Transverse colon (tissue), 4 donors: ENCODE measurements at places on chromosomes 5 and 9. TPM values are rescaled to one million over a fixed set of nuclear protein-coding genes. Genes with fewer than 3 reads are reported as not detected.
A peak's percentile ranks its signal among the peaks of the same experiment; 100 is the strongest.

- DNase-seq, result no peak
Observed at GRCh38 chr5:180675036-180675635, 25.7 kb upstream of the FLT4 start.

- DNase-seq, result no peak
Observed at GRCh38 chr9:133728856-133729616, 9.1 kb downstream of the SARDH start.

GRCh38 chr5:171747061-171747859, 38.4 kb upstream of the SMIM23 start:
- no peak for DNase-seq

DNA sequence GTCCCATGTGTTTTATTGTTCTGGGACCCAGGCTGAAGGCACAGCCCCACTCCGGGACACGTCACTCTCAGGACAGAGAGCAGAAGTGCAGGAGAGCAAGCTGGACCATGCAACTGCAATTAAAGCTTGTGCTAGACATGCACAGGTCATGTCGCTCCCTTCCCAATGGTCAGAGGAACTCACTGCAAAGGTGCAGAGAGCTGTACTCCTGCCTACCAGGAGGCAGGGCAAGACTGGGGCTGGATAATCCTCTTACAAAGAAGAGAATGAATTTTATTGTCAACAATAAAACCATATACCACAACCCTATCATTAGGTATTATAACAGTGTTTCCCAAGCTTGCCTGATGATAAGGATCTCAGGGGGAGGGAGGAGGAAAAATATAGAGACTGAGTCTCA, 74.0 kb upstream of the NEK6 start:
- peak; percentile 56 for DNase-seq

- peak; percentile 29 for DNase-seq
Observed at GRCh38 chr5:95081500-95081960, 203.4 kb downstream of the MCTP1 start.

The JAKMIP2 gene
- total RNA-seq, result 0.37 TPM

GRCh38 chr9:581673-582497, 259.6 kb upstream of the DMRT1 start:
- DNase-seq, result no peak

GRCh38 chr5:9335754-9336495, 209.9 kb downstream of the SEMA5A start:
- no peak for DNase-seq

The PCDHA10 gene
- not detected for total RNA-seq

The SPINK6 gene
- not detected for total RNA-seq

GRCh38 chr5:156949424-156949823, 13.6 kb downstream of the TIMD4 start:
- no peak for DNase-seq

DNA sequence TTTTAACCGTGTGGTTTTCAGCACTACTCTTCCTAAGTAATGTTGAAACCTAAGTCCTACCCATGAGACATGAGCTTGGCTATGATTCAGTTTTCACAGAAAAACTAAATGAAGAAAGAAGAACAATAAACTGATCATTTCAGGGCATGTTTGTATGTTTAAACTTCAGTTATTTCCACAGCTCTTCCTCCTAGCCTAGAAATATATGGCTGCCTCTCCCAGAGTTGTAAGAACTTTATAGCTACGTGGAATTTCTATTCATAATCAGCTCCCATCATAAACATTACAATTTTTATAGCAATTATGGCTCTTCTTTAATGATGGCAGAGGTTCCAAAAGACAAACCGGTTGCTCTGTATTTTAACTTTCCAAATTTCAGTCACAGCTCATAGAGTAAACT, 314.7 kb upstream of the ADAMTSL1 start:
- no peak for DNase-seq

The TLN1 gene
- 181 TPM for total RNA-seq

- no peak for DNase-seq
Observed at GRCh38 chr9:135387976-135388375, 91.6 kb upstream of the PPP1R26 start.

DNA sequence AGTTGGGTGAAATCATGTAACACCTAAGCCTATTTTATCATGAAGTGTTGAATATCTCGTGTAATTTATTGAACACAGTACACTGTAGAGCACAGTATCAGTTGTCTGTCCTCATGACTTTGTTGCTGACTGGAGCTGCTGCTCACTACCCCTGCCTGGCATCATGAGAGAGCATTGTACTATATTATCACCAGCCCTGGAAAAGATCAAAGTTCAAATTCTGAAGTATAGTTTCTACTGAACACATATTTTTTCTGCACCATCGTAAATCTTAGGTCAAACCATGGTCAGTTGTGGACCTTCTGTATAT, 169.3 kb upstream of the RAI14 start:
- DNase-seq, result no peak

DNA sequence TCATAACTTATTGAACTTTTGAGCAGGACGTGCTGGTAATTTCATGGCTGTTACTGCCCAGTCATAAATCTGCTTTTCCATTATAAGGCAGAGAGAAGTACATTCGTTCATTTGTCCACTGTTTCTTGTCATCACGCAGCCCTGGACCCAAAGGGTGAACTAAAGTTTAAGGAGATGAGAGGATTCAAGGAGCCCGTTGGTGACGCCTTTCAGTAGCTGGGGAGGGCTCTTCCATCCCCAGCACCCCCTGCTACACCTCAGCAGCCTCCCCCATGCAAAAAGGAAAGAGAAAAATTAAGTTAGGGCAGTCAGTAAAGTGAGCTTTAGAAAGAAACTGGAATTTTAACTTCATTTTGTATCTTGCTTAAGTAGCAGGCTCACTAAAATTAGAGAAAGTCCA, 2.9 kb downstream of the FOXE1 start:
- no peak for DNase-seq

The FRMPD1 gene
- not detected for total RNA-seq

DNA sequence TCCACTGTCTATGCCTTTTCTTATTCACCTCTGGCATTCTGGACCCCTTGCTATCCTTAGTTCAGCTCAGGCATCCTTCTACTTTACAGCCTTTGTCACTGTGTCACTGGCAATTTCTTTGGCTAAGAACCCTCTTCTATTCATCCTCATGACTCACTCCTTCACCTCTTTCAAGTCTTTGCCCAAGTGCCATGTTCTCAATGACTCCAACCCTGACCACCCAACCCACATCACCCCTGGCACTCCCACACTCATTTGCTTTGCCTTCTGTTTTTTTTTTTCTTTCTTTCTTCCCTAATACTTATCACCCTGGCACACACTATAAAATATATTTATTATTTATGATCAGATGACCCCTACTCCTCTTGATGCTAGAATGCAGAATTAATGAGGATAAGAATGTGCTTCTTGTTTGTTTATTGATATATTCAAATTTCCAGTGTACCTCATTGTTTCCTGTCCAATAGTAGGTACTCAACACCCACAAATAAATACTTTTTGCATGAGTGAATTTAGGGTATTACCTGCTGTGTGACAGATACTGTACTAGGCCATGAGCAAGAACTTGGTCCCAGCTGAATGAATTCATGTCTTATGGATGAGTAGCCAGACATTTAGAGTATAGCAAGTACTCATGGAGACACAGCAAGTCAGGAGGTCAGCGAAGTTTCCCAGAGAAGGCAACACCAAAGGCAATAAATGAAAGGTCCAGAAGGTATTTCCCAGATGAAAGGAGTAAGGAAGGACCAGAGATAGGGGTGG, 236.1 kb downstream of the PAPPA start:
- no peak for DNase-seq

DNA sequence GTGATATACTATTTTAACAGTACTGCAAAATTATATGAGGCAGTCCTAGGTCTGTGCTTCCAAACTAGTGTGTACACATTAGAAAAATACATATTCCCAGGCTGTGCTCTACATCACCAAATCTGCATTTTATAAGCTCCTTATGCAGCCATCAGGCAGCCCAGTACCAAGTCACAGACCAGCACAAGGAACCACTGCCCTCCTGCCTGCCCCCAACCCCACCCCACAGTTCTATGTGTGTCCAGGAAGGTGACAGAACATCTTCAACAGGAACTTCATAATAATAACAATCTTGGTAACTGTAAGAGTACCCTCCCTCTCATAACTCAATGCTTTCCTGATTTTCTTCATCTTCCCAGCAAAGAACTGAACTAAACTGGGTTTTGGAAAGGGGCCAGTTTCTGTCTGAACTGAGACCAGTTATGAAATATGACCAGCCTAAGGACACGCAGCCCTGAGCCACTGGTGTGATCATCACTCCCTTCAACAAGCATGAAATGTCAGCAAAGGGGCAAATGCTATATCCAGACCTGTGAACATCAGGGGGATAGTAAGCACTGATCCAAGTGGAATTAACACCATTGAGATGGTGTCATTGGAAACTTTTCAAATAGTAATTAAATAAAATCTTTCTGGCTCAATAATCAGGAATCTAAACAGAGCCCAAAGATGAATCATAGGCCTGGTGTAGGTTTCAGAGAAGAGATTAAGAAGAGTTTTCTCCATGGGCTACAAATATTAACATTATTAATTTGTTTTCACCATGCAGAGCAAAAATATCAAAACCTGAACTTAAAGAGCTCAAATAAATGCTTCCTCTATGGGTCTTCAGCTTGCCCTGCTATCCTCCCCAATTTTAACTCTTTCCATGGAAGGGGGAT, 82.1 kb downstream of the DPYSL3 start:
- no peak for DNase-seq

The IL13 gene
- total RNA-seq, result not detected

DNA sequence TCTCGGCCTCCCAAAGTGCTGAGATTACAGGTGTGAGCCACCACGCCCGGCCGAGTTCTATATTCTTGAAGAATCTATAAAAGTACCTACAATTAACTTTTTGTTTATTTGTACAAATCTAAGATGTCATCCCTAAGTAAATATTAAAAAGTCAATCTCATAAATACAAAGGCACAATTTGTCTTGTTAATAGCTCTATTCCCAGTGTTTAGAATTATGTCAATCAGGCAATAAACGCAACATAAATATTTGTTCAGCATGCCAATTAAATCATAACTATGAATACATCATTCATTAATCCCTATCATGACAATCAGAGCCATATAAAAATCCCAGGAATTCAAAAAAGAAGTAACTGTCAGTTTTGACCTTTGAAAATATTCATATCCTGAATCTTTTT, 68.9 kb upstream of the CDH18 start:
- no peak for DNase-seq

The MAN2A1 gene
- 95.3 TPM for total RNA-seq

The PCDHB6 gene
- not detected for total RNA-seq

- DNase-seq, result no peak
Observed at GRCh38 chr5:107513337-107514085, 157.2 kb downstream of the EFNA5 start.
